ENCODE measurements at places on chromosomes 7 and 10.

- no peak for DNase-seq
Observed at GRCh38 chr10:11359869-11360268, 251.6 kb downstream of the USP6NL start.

GRCh38 chr10:98195120-98195519, 60.7 kb downstream of the R3HCC1L start:
- DNase-seq, result no peak

DNA sequence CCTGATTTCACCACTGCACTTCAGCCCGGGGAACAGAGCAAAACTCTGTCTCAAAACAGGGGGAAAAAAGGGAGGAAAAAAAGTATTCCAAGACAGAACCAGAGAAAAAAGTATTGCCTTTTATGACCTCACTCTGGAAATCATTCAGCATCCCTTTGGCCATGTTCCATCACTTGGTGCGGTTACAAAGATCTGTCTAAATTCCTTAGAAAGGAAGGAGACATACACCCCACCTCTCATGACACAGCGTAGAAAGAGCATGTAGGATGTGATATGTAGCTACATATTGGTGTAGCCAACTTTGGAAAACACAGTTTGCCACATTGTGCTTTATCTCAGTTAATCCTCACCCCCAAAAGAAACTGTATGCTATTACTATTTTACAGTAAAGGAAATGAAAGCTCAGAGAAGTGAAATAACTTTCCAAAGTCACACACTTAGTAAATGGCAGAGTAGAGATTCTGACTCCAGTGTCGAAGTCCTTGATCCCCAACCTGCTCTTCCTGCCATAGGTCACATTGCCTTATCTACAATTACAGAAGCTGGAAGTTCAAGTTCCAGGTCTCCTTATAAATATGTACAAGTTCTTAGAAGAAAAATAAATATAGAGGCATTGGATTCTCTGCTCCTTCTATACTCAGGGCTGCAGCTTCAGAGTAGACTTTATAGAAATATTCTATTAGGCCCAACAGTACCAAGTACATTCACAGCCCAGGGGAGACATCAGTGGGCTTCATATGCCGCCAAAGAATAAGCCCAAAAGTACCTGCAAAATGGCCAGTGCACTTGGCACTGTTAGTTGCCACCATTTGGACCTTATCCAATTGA, 91.6 kb upstream of the KMT2E start:
- no peak for DNase-seq

- DNase-seq, result no peak
Observed at GRCh38 chr7:83778073-83778443, 129.1 kb upstream of the SEMA3E start.

- DNase-seq, result no peak
Observed at GRCh38 chr10:10734356-10735064, 283.2 kb upstream of the CELF2 start.

GRCh38 chr10:490891-491571, 198.4 kb downstream of the DIP2C start:
- no peak for DNase-seq

DNA sequence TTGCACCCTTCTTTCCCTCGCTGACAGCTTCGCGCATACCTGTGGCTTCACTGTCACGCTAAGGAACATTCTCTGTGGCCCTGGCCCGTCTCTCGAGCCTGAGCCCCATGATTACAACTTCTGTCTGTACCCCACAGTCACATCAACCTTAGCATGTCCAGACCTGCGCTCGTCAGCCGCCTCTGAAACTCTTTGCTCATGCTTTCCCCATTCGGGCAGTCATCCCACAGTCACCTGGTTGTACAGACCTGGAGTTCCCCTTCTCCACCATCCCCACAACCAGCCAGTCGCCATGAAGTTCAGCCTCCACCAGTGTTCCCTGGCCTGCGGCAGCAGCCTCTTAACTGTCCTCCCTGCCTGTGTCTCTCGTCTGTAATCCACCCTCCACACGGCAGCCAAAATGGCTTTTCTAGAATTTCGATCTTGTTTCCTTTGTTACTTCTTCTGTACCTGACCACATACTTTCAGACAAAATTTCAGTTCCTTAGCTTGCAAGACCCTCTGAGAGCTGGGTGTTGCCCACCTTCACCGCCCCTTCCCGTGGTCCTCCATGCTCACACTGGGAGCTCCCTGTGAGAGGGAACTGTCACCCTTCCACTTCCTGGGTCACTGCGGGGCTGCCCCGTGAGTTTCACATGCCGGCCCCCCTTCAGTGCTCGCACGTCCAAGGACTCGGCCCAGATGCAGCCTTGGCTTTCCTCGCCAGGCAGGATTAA, 229.2 kb downstream of the CELF2 start:
- DNase-seq, result no peak

GRCh38 chr7:80159802-80160201, 25.2 kb downstream of the GNAI1 start:
- DNase-seq, result no peak

- DNase-seq, result no peak
Observed at GRCh38 chr7:115410972-115411686, 489.2 kb downstream of the MDFIC start.

- DNase-seq, result no peak
Observed at GRCh38 chr7:72080865-72081510, 331.1 kb downstream of the CALN1 start.

DNA sequence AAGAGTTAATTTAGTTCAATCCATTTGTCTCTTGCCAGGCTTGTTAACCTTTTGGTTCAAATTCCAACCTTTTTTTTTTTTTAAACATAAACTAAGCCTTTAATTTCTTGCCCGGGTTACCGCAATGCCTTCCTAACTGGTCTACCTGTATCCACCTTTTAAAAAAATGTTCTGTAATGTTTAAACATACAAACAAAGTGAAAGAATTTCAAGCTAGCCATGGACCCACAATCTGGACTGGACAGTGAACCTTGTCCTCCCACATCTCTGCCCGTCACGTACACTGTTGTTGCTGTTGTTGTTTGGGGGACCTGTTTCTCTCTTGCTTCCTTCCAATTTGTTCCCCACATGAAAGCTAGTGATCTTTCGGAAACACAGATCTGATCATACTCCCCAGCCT, 724.7 kb upstream of the AUTS2 start:
- DNase-seq, result no peak

- no peak for DNase-seq
Observed at GRCh38 chr7:126493801-126494200, 758.9 kb downstream of the GRM8 start.

GRCh38 chr7:36598054-36598674, 126.1 kb downstream of the AOAH start:
- no peak for DNase-seq

GRCh38 chr10:100912013-100912604, 654 bp upstream of the SLF2 start:
- no peak for DNase-seq

- no peak for DNase-seq
Observed at GRCh38 chr7:106089647-106090046, 22.5 kb downstream of the SYPL1 start.

GRCh38 chr7:154584352-154585252, 418.3 kb downstream of the PAXIP1 start:
- no peak for DNase-seq

- DNase-seq, result no peak
Observed at GRCh38 chr10:69479240-69480067, 28.2 kb downstream of the TSPAN15 start.

GRCh38 chr10:123141791-123142700, 5.9 kb upstream of the HMX2 start:
- no peak for DNase-seq

- DNase-seq, result no peak
Observed at GRCh38 chr7:75048435-75049379, 24.9 kb downstream of the RCC1L start.

DNA sequence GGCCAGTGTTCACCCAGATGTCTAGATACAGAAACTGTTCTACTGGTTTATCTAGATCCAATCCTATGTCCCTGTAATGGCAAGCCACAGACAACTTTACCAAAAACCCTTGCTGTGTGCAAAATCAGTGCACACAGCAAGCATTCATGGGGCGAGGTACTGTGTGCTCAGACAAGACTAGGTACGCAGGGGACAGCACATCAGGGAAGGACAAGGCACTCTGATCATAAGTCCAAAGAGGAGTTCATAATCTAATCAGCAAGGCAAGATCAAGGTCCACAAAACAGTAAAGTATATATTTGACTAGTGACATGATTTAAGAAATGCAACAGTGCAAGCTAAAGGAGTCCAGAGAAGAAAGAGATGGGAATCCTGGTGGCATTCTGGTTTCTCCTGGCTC, 25.9 kb downstream of the KCNMA1 start:
- no peak for DNase-seq

DNA sequence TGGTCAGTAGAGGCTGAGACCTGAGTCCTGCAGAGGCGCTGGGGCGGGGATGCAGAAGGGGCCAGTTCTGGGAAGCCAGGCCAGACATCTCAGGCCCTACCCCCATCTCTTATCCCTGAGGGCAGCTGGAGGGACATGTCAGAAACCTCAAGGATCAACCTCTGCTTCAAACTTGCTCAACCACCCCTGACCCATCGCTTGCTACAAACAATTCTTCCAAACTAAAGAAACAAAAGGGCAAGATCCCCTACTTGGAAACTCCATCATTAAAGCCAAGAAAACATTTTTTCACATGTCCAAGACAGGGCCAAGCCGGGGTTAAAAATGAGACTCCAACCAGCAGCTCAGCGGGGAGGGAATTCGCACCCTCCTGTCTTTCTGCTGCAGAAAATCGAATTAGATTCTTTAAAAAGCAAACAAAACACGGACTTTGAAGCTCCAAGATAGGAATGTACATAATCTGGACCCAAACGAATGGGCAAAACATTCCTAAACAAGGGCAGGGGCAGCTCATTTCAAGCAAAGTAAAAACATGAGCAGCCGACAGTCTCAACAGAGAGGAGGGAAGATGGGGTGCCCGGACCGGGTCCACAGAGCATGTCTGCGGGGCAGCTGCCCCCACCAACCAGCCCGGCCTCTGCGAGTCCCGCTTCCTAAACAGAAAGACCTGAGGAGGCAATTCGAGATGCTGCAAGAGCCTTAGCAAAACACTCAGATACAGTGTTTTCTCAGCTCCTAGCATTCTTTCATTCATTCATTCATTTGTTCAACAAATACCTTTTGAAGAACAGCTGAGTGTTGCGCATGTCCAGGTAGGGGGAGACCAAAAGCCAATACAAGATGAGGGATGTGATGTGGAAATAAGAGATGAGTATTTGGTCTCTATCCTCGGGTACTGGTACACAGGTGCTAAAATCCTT, 44.8 kb downstream of the CHST15 start:
- no peak for DNase-seq

GRCh38 chr7:42233695-42234331, 3.2 kb downstream of the GLI3 start:
- DNase-seq, result no peak

DNA sequence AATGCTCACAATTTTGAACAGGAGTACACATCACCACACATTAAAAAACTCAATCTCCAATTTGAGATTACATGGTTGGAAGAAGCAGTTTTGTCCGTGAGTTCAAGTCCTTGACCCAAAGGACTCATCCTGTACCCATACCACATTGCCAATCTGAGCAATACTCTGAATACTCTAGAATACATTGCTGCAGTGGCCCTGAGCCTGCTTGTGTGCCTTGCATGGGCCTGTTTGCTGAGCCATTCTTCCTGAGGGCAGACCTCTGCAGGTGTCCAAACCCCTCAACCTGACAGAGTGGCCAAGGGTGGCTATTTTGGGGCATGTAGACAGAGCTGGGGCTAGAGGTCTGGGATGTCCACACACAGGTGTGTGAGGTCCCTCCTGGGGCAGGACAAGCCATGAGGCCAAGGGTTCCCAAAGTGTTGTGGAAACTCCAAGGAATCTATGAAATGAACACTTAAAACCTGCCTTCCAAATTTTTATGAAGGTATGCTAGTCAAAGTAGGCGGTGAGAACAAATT, 15.5 kb downstream of the AGMO start:
- DNase-seq, result no peak

- DNase-seq, result no peak
Observed at GRCh38 chr7:104878577-104878976, 135.4 kb upstream of the KMT2E start.

DNA sequence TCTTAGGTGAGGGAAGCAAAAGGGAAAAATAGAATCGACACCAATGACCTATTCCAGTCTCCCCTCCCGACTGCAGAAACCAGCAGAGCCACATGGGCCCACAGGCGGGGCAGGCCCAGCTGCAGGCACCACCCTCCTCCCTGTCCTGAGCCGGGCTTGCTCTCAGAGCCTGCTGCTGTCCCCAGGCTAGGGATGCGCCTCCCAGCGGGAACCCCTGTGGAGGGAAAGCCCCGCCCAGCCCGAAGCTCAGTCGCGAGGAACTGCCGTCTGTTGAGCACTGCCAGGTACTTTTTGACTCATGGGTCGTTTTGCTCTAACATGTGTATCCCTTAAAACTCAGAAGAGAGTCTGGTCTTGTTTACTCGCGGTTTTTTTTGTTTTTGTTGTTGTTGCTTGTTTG, 124.5 kb upstream of the RET start:
- no peak for DNase-seq

DNA sequence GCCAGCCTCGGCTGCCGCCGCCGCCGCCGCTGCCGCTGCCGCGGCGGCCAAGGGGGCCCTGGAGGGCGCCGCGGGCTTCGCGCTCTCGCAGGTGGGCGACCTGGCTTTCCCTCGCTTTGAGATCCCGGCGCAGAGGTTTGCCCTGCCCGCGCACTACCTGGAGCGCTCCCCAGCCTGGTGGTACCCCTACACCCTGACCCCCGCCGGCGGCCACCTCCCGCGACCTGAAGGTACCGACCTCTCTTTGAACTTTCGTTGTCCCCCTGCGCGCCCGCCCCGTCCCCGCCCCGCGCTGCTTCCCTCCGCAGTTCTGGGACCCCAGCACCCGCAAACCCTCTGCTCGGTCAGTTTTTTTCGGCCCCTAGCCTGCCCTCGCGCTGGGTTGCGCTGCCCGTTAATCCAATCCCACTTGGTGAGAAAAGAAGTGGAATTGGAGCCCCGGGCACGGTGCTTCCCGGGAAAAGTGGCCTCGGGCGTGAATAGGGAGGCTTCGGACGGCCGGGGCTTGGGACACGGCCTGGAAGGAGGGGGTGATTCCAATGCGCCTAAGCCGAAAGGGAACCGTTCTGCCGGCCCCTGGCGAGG, 543 bp downstream of the HMX3 start:
- no peak for DNase-seq

- DNase-seq, result no peak
Observed at GRCh38 chr10:70693619-70694335, 21.5 kb downstream of the ADAMTS14 start.

- no peak for DNase-seq
Observed at GRCh38 chr10:71962901-71963300, 1.3 kb upstream of the CHST3 start.

GRCh38 chr10:26790221-26790995, 70.3 kb downstream of the ABI1 start:
- no peak for DNase-seq

DNA sequence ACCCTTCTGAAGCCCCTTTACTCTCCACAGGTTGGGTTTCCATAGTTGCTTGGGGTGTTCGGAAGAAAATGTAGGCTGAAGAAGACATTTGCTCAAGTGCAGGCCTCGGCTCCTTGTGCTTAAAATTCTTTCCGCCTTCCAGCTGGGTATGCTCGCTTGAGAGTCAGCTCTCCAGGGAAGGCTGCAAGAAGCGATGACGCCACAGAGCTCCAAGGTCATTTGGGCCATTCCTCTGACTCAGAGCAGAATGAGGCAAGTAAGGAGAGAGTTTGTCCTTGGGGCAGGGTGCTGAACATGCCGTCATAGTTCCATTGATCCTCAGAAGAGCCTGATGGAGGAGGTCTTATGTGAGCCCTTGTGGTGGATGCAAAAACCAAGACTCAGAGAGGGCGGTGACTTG, 27.4 kb upstream of the HSPA12A start:
- no peak for DNase-seq

GRCh38 chr7:113246738-113247137, 128.4 kb upstream of the SMIM30 start:
- no peak for DNase-seq

GRCh38 chr7:18315241-18315640, 180.3 kb upstream of the HDAC9 start:
- DNase-seq, result no peak
